Trophoblast cell (in vitro differentiated cells and primary cell): ENCODE measurements at places on chromosomes 7 and 10.

DNA sequence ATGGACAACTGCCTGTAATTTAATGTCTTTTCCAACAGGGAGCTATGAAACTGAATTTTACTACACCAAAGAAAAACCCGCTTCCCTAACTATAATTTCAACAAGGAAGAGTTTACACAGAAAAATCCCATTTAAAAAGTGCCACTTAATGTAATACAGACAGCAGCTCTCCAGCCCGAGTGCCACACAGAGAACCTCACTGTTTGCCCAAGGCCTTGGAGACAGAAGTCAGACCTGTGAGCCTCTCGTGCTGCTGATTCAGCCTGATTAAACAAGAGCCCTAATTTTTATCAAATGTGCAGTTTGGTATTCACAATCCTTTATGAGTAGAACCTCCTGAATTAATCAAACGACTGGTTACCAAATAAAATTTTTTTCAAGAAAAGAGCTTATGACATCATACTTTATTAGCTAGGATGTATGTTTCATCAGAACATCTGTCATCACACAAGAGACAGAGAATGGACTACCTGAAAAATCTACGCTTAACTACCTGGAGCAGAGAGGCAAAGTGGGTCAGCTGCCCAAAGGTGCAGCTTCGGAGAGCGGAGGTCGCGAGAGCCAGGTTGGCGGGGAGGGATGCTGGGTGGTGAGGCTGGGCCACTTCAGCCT lies 543.6 kb downstream of the SDK1 start:
- DNase-seq, result no peak

DNA sequence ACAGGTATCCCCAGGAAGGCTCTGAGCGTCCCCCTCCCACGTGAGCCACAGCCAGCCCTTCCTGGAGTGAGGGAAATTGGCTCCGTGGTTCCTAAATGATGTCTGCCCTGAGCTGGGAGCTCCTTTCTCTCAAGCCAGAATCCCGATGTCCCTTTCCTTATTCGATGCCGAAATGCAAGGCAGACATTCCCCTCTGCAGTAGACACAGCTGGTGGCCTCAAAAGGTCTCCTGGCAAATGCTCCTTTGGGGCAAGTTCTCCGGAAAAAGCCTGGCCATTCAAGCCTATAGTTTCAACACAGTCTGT lies 98.9 kb downstream of the HIP1 start:
- no peak for DNase-seq

- DNase-seq, result no peak
These were observed 204.5 kb upstream of the PHYHIPL start for GRCh38 chr10:58971796-58972491.

GRCh38 chr10:80313523-80313922 lies 24.1 kb upstream of the MAT1A start:
- no peak for DNase-seq

DNA sequence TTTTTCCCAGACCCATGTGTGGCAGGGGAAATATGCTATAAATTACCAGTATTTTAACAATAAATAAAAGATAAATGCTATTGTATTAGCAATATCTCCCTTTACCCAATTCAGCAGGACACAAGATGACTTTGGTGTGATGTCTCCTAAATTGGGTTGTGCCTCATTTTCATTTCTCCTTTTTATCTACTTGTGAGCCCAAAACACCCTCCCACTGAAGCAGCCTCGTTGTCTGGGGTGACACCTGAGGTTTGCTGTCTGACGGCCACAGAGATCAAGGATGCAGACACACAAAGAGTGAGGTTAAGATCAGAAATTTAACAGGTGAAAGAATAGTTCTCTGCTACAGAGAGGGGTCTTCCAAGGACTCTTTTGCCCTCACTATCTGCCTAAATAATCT lies 27.1 kb upstream of the CC2D2B start:
- DNase-seq, result no peak

GRCh38 chr10:125193306-125193877 lies 33.0 kb upstream of the CTBP2 start:
- peak; percentile 32 for DNase-seq

- DNase-seq, result no peak
These were observed 10.2 kb downstream of the CRYGN start for GRCh38 chr7:151429560-151430331.

- DNase-seq, result no peak
These were observed 798.3 kb downstream of the NXPH1 start for GRCh38 chr7:9231630-9232121.

GRCh38 chr7:138907201-138907847 lies 73.9 kb downstream of the KIAA1549 start:
- no peak for DNase-seq

GRCh38 chr7:100575746-100576383 lies 2.2 kb upstream of the SAP25 start:
- DNase-seq, result no peak

GRCh38 chr10:109178591-109178990 lies 744.7 kb downstream of the XPNPEP1 start:
- DNase-seq, result no peak

DNA sequence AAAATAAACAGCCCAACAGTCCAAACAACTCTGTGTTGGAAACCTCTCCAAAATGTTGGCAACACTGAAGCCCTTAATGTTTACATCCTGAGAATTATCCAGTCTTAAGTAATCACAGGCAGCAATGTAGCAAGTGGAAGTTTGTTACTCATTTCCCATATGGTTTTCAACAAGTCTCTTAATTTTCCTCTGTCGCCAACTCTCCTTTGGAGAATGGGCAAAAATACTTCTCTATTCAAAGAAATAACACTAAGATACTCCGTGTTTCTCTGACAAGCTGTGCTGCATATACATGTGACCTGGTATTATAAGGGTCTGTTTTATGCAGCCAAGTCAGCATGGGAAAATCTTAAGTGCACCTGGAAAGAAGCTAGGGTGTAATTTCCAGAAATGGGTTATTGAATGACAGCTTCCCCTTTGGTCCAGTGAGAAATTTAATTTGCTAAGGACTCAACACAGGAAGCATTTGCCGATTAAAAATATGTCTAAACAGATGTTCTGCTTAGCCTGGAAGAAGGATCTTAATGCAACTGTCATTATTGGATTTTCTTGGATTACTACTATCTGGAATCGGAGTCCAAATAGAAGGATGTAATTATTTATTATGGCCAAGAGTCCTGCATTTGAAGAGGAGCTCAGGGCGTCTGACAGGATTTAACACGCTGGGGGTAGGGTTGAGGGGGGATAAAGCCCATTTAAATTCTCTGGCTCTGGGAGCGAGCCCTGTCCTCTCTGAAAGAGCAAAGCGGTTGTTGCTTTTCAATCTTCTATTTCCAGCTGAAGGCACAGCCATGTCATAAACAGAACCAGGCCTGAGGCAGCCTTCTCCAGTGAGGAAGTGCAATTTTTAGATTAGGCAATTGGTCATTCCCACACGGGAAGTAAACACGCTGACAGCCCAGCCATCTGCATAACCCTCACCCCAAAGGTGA lies 73.1 kb downstream of the TLL2 start:
- no peak for DNase-seq

- no peak for DNase-seq
These were observed 55.7 kb downstream of the RALA start for GRCh38 chr7:39678930-39679709.
